ENCODE measurements at places on chromosomes 2 and 18.

DNA sequence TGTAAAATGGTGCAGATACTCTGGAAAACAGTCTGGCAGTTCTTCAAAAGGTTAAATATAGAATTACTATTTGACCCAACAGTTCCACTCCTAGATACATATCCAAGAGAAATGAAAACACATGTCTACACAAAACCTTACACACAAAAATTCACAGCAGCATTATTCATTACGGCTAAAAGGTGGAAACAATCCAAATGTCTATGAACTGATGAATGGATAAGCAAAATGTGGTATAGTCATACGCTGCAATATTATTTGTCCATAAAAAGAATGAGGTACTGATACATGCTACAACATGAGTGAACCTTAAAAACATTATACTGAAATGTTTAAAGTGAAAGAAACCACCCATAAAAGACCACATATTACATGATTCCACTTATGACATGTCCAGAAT, 4.0 kb downstream of the CYP27C1 start:
- DNase-seq, result no peak

GRCh38 chr18:499776-500631, 497 bp downstream of the COLEC12 start:
- no peak for DNase-seq

- DNase-seq, result no peak
These were observed 919 bp upstream of the PCBP1 start for GRCh38 chr2:70086278-70086837.

DNA sequence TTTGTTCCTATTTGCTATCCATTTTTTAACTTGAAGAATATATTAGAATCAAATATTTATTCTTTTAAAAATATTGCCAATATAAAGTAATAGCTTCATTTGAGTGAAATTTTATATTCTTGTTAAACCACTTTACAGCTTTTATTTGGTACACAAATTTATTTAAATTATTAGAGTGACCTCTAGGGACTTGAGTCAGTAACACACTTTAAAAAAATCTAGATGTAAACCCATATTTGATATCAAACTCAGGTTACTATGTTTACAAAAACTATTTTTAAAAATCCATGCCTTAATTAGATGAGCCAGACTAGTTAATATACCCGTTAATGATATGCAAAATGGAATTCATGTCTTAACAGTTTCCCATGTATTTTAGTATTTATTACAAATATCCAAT, 134.6 kb downstream of the MAP4K4 start:
- no peak for DNase-seq

GRCh38 chr2:198452327-198452726, 647.9 kb downstream of the PLCL1 start:
- DNase-seq, result no peak

- DNase-seq, result no peak
These were observed 51.3 kb downstream of the ANKMY1 start for GRCh38 chr2:240506406-240507059.

GRCh38 chr2:106037932-106038331, 156.2 kb downstream of the UXS1 start:
- no peak for DNase-seq

DNA sequence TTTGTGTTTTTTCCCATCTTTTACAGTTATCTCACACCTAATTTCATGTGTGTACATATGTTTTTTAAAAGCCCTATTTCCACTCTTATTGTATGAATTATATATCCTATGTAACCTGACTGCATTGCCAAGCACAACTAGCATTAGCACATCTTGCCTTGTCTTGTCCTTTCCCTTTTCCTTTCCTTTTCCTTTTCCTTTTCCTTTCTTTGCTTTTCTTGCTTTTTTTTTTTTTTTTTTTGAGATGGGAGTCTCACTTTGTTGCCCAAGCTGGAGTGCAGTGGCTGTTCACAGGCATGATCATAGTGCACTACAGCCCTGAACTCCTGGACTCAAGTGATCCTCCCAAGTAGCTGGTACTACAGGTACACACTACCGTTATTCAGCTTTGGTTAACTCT, 172.7 kb upstream of the BOD1L2 start:
- DNase-seq, result no peak

DNA sequence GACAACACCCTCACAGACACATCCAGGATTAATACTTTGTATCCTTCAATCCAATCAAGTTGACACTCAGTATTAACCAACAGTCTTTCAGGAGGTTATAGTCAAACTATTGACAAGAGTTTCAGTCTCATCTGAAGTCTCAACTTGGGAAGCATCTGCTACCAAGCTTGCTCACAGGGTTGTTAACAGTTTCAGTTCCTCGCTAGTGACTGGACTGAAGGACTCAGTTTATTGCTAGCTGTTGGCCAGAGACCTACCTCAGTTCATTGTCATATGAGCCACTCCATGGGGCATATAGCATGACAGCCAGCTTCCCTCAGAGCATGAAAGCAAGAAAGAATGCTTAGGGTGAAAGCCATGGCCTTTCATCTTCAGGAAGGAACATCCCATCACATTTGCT, 228.6 kb downstream of the EPHA4 start:
- no peak for DNase-seq

GRCh38 chr2:131037398-131038257, 55.6 kb downstream of the FAM168B start:
- DNase-seq, result no peak

GRCh38 chr2:203327582-203327900, 653 bp upstream of the ABI2 start:
- peak; percentile 15 for DNase-seq

DNA sequence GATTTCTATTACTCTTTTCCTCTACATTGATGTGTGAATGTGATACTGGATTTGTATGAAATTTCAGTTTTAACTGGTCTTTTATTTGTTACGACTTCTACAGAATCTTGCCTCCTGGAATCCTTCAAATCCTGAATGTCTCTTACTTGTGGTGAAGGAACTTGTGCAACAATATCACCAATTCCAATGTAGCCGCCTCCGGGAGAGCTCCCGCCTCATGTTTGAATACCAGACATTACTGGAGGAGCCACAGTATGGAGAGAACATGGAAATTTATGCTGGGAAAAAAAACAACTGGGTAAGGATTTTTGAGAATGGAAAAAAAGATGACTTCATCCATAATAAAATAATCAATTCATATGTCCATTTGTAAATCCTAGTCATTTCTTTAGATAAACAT, 134.6 kb downstream of the BABAM2 start:
- no peak for DNase-seq

- DNase-seq, result no peak
These were observed 32.6 kb downstream of the TNS1 start for GRCh38 chr2:217970206-217970605.

GRCh38 chr2:1967242-1968208, 223.2 kb upstream of the PXDN start:
- no peak for DNase-seq

GRCh38 chr2:69628325-69629021, 15.1 kb downstream of the AAK1 start:
- no peak for DNase-seq

DNA sequence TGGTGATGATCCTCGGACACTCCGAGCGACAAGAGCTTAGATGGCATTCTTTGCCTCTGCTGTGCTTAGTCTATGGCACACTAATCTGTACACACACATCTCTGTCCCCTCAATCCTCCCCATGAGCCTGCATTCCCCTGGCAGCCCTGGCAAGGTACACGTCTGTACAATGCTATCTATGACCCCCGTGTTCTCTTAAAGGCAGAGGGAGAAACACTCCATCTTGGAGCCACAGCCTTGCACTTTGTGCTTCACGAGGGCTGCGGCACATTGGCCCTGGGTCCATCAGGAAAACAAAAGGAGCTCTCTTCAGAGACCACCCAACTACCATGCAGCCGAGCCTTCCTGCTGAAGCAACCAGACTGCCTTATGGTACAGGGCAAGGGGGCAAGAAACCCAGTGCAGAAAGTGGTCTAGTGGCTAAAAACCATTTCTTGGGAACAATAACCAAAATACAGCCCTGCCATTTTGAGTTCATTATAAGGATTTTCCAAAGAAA, 42.5 kb downstream of the STEAP3 start:
- DNase-seq, result no peak

DNA sequence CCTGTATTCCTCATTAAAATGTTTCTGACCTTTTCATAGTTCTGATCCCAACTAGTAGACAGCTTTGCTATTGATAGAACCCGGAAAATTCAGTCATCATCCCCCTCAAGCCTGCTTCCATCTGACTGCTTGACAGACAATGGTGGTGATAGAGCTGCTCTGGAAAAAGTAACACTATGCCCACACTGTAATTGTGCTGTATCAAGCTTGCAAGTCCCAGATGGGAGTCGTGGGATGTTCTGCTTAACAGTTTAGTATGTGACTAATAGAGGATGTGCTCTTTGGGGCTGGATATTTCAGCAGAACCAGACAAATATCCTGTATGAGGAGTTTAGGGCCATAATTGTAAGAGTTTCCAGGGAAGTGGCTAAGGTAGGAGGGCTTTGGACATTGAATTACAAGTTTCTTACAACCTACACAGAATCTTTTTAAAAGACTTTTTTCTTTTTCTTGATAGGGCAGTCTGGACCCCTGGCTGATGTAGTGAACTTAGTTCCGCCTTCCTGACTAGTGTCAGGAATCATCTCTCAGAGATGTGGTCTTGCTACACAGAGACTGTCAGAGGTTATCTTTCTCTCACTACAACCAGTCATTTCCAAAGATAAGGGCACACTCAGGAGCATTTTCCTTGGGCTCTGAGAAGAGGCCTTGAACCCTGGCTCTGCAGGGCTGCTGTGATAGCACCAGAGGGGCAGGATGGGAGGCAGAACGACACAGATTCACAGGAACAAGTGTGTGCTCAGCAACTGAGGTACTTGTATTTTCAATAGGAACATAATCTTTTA, 158.0 kb upstream of the RBMS1 start:
- no peak for DNase-seq

Data from H54 (cell line).